ENCODE measurements at places on chromosomes 12 and 14.
A peak's percentile ranks its signal among the peaks of the same experiment; 100 is the strongest.

- DNase-seq, result no peak
Measured at GRCh38 chr12:123526542-123527080, 6.9 kb downstream of the RILPL1 start.

GRCh38 chr12:120472521-120472920 is 3.0 kb upstream of the SRSF9 start:
- DNase-seq, result no peak

GRCh38 chr12:93287149-93287548 is 90.6 kb upstream of the NUDT4 start:
- no peak for DNase-seq

DNA sequence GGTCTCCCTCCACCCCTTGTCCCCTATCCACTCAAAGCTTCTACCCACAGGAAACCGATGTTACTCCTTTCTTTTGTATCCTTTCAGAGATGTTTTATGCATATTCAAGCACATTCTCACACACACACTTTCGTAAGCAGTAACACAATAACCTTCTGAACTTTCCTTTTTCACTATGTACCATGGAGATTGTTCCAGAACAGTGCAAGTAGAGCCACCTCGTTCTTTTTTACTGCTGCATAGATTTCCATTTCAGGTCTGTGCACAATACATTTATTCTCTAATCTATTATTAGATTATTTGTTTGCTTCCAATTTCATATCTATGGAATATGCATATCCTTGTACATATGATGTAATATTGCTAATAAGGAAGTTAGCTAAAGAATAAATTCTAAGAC is 60.3 kb downstream of the TBC1D30 start:
- no peak for DNase-seq

- no peak for DNase-seq
Measured at GRCh38 chr12:123944696-123945095, 27.9 kb downstream of the CCDC92 start.

- DNase-seq, result no peak
Measured at GRCh38 chr12:56154818-56155217, 2.4 kb downstream of the MYL6B start.

DNA sequence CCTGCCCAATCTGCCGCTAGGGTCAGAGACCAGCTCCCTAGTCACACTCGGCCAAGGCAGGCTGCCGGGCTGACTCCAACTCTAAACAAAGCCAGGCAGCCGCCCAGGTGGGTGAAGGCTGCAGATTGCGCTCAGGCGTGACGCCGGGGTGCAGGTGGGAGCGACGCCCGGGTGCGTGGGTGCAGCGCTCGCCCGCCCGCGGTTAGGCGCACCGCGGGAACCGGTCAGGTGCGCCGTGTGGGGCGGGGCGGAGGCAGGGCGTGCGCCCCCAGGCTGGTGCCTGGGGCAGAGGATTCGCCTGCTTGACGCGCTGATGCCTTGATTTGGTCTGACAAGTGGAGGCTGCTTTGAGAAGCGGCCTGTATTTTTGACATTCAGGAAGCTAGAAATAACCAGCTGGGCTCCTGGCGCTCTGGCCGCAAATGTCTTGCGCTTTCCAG is 126.7 kb upstream of the HIF1A start:
- peak; percentile 28 for DNase-seq

DNA sequence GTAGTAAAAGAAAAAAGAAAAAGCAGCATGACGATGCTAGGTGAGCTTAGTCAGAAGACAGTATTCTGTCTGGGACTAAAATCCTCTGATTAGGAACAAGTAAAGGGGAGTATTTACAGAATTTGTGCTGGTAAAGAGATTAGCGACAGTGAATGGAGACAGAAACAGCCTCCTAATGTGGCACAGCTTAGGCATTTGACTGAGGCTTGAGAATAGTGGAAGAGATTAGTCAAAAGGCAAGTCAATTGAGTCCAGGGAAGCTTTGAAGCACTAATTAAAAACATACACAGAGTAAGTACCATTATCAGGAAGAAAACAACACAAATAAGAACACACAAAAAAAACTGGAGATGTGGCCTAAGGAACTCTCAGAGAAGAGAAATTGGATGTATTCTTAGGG is 131.9 kb upstream of the CLEC14A start:
- no peak for DNase-seq

DNA sequence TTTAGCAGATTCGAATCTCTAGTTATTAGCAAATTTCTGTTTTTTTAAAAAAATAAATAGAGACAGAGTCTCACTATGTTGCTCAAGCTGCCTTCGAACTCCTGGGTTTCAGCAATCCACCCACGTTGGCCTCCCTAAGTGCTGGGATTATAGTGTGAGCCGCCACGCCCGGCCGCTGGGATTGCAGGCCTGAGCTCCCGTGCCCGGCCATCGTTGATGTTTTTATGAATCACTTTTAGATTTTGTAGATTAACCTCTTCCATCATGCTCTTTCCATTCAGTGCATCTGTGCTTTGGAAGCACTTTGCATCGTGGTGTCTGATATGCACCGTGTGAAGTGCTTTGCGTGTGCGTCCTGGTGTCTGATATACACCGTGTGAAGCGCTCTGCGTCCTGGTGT is 20.9 kb downstream of the PGAM5 start:
- DNase-seq, result no peak

GRCh38 chr14:28671425-28671824 is 95.2 kb upstream of the FOXG1 start:
- no peak for DNase-seq

GRCh38 chr14:81437244-81437643 is 37.1 kb upstream of the STON2 start:
- DNase-seq, result no peak

DNA sequence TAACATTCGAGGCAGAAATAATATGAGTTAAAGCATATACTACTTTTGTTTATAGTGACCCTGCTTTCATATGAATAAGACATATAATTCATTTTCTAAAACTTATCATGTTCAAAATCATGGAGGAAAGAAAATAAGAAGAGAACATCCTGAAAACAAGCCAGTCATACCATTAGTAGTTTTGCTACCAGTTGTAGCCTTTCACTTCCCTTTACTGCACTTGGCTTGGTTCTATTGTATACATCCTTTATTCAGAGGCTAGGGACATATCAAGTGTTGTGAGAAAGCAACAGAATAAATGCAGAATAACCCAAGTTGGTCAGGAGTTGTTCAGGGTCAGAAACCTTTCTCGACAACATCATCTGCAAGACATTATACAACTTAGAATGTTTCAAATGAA is 598.7 kb downstream of the SOX5 start:
- DNase-seq, result no peak

DNA sequence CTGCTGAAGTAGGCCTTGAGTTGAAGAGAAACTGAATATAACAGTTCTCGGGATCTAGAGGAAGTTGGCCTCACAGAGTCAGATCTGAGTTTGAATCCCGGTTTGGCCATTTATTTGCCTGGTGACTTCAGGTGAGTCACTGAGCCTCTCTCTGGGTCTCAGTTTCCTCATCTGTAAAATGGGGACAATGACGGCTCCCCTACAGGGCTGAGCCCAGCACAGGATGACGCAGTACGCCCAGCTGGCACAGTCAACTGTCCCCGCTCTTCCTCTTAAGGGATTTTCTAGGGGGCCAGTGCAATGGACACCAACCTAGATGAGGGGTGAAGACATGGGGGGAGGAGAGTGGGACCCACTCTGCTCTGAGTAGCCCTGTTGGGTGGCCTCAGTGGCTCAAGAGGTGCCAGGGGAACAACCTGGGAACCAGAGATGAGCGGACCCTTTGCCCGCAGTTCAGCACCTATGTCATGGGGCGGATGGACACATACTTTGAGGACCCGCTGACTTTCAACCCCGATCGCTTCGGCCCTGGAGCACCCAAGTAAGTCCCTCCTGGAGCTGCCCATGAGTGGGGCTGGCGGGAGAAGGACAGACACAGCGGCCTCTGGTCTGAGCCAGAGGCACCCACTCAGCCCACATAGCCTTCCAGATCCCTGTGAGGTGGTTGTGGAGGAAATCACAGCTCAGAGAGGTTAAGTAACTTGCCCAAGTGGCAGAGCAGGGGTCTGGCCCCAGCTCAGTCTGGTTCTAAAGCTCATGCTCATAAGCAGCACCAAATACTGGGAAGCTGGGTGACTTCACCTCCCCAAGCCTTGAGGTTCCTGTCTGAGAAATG is 41.1 kb downstream of the CYP46A1 start:
- DNase-seq, result no peak

GRCh38 chr12:106845902-106846301 is 71.4 kb downstream of the RIC8B start:
- DNase-seq, result no peak

DNA sequence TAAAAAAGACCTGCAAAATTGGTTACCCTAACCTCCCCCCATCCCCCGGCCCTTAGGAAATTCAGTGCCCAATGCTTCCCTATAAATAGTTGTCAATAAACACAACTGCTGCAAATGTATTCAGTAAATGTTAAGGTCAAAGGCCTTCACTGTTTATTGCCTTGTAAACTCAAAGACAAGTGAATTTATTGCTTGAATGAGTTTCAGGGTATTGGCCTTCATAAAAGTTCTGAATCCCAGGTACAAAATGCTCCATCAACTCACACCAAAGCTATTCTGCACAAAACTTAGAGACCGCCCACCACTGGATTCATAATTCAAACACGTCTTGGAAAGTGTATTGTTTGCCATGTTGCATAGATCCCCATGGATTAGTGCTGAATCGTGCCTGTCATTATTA is 63.3 kb upstream of the CDKN3 start:
- no peak for DNase-seq

Data from stimulated activated CD4-positive, alpha-beta T cell treated with anti-CD3 and anti-CD28 coated beads, TNF-alpha, amount 100 ng/mL, for 1 hour (primary cell).